KG1 (cell line): ENCODE measurements at places on chromosomes 1 and 21.

GRCh38 chr1:7454052-7454815 lies 316.9 kb upstream of the VAMP3 start:
- DNase-seq = no peak

DNA sequence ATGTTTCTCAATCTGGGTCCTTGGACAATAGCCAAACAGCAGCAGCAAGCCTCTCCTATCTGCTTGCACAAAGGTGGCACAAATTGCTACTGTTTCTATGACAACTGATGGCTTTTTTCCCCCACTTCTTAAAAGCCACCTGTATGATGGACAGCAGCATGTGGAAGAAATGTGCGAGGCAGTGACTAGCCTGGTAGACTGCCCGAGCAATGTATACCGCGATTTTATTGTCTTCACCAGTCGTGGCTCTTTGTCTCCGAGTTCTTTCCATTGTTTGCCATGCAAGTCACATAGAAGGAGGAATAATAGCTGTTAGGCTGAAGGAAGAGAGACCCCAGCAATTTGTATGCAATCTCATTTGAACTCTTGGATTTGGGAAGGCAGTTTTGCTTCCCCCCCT lies 79.4 kb downstream of the S1PR1 start:
- no peak for DNase-seq

- DNase-seq = no peak
Measured at GRCh38 chr1:27971674-27972073, 11.9 kb downstream of the XKR8 start.

GRCh38 chr1:159091607-159092031 lies 15.1 kb upstream of the AIM2 start:
- DNase-seq = peak; percentile 25

DNA sequence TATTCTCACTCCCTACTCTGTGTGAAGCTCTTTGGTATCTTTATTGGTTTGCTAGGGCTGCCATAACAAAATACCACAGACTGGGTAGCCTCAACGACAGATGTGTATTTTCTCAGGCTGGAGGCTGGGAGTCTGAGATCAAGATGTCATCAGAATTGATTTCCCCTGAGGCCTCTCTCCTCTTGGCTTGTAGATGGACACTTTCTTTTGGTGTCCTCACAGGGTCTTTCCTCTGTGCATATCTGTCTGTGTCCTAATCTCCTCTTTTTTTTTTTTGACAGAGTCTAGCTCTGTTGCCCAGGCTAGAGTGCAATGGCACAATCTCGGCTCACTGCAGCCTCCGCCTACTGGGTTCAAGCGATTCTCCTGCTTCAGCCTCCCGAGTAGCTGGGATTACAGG lies 71.4 kb upstream of the KCNJ6 start:
- DNase-seq = no peak

GRCh38 chr1:952201-952600 lies 6.9 kb downstream of the NOC2L start:
- DNase-seq = no peak

- DNase-seq = no peak
Measured at GRCh38 chr1:229879746-229880145, 187.3 kb upstream of the GALNT2 start.

DNA sequence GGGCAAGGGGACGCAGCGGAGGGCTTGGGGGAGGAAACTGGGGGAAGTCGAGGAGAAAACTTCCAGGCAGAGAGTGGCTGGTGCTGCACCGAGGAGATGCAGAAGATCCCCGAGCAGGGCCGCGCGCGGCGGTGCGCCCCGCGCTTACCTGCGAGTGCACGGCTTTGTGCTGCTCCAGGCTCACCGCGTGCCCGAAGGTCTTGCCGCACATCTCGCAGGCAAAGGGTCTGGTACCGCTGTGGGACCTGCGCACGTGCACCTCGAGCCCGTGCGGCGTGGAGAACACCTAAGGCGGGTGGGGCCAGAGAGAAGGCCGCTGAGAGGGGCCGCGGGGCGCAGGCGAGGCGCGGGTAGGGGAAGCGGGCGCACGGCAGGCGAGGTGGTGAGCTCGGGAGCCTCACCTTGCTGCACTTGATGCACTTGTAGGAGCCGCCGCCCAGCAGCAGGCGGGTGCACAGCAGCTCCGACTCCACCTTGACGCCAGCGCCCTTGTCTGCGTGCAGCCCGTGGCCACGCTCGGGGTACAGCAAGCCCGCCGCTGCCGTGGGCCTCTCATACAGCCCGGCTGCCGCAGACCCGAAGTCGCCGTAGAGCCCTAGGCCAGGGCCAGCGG lies 6.4 kb downstream of the GFI1 start:
- no peak for DNase-seq

- no peak for DNase-seq
Measured at GRCh38 chr1:1788646-1789431, 10.6 kb upstream of the NADK start.

DNA sequence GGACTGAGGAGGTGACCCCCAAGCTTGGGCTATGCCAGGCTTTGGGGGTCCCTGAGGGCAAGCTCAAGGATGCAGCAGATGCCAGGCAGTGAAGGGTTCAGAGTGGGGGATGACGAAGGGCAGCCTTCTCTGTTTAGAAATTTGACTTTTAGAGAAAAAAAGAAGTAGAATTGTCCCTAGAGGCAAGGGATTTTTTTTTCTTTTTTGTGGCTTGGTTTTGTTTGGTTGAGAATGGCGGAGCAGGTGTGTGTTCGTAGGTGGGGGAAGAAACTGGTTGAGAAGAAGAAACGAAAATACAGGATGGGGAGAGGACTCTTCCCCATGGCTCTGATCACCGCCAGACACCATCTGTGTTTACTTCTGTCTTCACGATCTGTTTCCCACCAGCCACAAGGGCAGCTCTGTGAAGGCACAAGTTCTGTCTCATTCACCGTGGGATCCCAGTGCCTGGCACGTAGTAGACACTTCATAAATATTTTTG lies 8.2 kb downstream of the PLA2G5 start:
- DNase-seq = no peak

GRCh38 chr21:37631319-37632117 lies 264.9 kb downstream of the DYRK1A start:
- no peak for DNase-seq

- DNase-seq = no peak
Measured at GRCh38 chr1:34057347-34058130, 107.5 kb downstream of the CSMD2 start.

GRCh38 chr1:107141491-107142126 lies 770 bp downstream of the NTNG1 start:
- no peak for DNase-seq

- DNase-seq = no peak
Measured at GRCh38 chr1:4838231-4838630, 183.8 kb downstream of the AJAP1 start.

GRCh38 chr1:208942394-208943130 lies 641.0 kb upstream of the CAMK1G start:
- DNase-seq = no peak

DNA sequence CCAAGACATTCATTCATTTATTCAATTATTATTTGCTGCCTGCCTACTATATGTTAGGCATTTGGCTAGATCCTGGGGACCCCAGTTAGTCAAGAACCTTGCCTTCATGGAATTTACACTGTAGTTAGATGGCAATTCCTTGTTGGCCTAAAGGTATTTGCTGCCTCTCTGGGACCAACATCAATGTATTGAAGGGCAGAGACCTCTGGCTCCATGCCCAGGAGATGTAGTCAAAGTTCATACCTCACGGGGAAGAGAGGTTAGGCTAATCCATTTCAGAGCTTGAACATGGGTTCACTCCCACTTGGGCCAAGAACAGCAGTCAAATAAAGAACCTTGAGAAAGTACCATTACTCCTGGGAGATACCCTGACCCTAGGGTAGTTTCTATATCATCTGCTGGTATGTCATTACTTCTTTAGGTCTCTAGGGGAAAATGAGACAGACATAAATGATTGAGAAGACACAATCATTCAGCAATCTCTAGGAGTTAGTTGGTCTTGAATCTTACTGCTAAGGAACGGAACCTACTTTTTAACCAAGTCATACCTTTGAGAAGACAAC lies 32.0 kb downstream of the SORT1 start:
- DNase-seq = no peak

DNA sequence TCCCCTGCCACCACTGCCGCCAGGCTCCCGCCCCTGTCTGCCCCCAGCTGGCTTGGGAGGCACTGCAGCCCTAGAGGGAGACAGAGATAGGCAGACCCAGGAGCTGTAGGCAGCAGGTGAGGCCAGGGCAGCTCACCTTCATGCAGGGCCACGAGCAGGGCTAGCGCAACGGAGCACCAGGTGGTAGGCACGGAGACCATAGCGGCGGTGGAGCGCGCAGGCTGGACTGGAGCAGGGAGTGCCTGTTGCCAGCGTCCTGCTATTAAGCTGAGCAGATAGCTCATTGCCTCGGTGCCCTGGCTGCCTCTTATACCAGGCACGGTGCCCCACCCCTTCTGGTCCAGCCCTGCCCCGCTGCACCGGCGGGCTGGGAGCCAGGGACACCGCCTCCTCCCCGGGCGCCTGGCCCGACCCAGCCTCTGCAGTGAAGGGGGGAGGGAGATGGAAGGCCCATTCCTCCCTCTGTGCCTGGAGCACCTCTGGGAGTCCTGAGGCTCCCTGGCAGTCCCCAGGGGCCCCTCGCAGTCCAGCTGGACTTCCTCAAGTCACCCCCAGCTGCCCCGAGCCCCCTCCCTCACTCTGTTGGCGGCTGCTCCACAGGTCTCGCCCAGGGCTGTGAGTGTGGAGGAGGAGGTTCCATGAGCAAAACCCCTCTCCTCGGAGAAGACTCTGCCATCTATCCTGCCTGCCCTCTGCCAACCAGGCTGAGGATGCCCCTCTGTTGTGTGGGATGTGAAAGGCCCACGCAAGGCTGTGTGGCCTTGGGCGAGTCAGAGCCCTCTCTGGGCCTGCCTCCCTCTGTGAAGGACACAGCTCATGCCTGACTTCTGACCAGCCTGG lies at the start of gene EDN2:
Gene EDN2 (minus strand): TSS at position 282 of the 840 bp plus-strand sequence. CDS start 82 bp downstream, at position 200.
- DNase-seq = no peak

DNA sequence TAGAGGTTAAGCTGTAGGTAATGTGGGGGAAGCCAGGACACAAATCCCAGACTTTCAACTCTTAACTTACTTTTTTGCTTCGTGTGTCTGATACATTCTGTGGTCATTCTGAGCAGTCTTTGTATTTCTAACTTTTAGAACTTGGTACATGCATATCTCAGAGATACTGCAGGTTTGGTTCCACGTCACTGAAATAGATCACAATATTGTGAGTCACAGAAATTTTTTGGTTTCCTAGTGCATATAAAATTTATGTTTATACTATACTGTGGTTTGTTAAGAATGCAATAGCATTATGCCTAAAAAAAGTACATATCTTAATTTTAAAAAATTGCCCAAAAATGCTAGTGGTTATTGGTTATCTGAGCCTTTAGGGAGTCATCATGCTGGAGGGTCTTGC lies 3.2 kb downstream of the URB2 start:
- DNase-seq = no peak

DNA sequence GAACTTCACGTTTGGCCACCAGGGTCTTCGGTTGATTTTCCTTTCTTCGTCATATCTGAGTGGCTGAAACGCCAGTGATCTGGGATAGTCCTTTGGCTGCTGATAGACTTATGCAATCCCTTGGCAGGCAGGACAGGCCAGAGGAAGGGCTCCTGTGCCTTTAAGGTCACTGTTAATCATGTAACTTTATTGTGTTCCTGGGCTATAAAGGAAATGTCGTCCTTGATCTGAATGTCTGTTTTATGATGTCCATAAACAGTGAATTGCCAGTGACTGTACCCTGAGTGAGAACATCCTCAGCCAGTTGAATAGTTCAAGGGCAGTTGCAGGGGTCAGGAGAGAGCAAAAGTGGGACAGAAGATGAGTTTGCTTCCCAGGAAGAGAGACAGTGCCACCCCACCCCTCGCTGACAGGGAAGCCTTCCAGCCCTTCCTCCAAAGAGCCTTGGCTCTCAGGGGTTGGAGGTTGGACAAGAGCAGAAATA lies 68.0 kb downstream of the PDE9A start:
- DNase-seq = no peak

GRCh38 chr1:37035796-37036666 lies 1.7 kb upstream of the GRIK3 start:
- DNase-seq = no peak

GRCh38 chr21:42311816-42312625 lies 3.2 kb downstream of the TFF3 start:
- no peak for DNase-seq

DNA sequence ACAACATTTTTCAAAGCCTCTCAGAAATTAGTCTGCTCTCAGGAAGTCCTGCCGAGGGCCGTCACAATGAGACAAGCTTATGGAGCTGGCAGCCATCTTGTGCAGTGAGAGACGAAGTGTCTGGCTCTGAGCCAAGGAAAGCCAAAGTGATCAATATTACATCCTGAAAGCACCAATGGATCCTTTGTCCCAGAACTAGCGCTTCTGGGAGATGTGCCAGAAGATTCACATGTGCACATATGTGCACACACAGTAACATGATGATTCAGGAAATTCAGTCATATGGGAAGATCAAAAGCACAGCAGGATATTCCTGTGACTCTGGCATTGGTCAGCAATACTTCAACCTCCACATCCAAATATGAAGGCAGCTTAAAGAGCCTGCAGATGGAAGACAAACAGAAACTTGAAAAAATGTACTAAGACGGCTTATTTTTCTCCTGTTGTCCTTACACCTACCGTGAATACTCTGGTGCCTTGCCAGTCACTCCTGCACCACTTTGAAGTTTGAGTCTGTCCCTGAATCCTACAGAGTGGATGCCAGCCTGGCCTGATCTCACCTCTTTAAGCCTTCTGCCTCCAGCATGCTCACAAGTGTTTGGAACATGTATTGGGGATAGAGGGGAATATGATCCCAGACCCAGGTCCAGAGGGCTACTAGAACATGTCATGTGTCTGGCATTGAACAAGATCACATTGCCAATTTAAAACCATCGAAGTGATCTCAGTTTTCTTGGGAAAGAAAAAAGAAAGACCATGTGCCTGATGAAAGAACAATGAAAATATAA lies 44.5 kb upstream of the PRRX1 start:
- DNase-seq = no peak

DNA sequence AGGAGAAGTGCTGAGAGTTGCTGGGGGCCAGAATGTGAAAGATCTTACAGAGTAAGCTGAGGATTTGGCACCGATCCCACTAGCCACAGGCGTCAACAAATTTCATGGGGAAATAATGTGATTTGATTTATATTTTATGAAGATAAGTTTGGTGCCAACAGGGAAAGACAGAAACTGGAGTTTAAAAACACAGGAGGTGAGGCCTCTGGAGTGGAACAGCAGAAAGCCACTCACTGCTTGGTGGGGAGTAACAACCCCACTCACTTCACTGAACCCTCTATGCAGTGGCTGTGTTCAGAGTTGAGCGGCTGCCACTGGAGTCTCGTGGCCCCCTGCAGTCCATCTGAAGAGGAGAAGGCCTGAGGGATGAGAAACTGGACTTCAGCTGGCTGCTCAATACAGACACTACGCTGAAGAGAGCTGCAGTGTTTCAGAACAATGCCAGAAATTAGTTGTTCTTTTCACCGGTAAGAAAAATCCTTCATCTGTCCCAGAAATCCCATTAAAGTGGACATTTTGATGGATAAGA lies 48.0 kb upstream of the RXRG start:
- no peak for DNase-seq

DNA sequence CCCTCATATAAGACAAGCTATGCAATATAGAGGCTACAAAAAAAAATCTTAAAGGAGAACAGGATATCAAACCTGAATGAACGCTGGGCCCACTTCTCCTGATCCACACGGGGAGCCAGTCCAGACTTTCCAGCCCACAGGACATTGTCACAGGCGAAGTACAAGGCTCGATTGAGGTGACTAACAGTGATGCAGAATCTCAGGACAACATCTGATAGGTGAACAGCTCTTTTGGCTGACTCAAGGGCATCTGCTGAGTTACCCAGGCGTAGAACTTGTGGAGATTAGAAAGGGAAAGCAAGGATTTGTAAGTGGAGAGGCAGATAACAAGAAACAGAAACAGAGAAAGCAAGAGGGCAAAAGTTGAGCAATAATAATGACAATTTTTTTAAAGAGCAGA lies 1.8 kb downstream of the PEX11B start:
- DNase-seq = no peak

GRCh38 chr1:155277902-155278688 lies 832 bp downstream of the HCN3 start:
- no peak for DNase-seq
